ENCODE measurements at places on chromosomes 1 and 21.

- DNase-seq, result no peak
Measured at GRCh38 chr1:38183096-38183495, 136.5 kb upstream of the POU3F1 start.

DNA sequence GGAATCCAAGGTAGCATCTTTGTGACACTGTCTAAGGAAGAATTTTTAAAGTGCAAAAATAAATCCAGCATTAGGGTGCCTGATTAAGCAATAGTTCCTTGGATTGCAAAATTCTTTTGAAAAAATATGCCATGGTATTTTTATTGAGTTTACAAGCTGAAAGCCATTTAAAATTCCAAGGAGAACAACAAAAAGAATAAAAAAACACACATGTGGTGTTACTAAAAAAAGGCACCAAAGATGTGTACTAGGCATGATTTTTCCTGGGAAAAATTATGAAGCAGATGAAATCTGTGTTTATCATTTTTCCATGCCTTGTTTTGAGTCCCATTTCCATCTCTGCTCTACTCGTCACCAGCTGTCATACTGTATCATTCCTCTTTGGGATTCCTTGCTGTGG lies 157.0 kb upstream of the ZNHIT6 start:
- DNase-seq, result no peak

DNA sequence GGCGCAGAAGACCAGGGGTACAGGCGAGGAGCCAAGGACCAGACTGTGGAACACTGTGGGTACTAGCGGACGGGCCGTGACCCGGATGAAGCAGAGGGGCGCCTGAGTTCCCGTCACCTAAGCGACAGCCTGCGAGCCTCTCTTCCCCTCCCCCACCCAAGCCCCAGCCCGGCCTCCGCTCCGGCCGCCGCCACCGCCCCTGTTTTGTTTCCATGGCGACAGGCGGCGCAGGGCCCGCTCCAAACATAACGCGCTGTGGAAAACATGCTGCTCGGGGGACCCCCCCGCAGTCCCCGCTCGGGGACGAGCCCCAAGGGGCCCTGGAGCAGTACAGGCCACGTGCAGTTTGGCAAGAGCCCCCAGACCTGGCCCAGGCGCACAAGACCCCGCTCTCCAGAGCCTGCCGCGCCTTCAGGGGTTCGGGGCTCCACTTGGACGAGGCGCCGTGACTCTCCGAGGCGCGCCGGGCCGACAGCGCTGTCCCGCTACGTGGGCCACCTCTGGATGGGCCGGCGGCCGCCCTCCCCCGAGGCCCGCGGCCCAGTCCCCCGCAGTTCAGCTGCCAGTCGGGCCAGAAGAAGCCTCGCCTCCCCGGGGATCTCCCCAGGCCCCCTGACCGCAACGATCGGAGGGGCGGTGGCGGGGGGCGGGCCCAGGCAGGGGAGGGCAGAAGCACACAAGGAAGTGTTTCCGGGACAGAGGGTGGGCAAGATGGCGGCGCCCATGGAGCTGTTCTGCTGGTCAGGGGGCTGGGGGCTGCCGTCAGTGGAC lies at the start of gene MTX1:
TSS of gene MTX1 (plus strand) at position 155 of the 771 bp plus-strand sequence. CDS start at position 265, 110 bp downstream.
- peak; percentile 94 for DNase-seq

- peak; percentile 12 for DNase-seq
Measured at GRCh38 chr21:27268290-27268689, 301.4 kb upstream of the ADAMTS5 start.

DNA sequence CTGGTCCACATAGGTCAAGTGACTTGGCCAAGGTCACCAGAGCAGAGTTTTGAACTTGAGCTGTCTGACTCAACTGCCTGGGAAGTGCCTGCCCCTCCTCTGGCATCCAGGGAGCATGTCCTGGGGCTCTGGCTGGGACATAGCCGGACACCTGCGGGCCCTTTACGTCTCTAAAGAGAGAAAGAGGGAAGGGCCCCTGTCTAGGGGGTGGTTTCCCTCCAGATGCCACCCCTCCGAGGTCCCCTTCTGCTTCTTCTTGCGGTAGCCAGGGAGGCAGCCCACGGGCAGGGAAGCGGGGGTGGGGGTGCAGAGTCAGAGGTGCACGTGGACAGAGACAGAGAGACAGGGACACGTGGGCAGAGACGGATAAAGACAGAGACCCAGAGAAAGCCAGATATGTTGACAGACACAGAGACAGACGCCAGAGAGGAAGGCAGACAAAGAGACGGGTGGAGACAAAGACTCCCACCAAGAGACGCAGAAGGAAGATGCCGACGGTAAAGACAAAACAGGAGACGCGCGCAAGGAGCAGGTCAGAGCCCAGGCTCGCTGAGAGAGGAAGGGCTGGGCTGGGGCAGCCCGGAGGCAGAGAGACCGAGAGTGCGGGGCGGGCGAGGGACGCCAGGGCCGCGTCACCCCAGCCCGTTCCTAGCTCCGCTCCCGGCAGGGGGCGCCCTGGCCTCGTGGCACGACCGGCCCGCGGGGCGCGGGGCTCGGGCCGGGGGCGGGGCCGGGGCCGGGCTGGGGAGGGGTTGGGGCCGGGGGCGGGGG lies 458 bp upstream of the ALPL start:
- DNase-seq, result peak; percentile 65

- no peak for DNase-seq
Measured at GRCh38 chr1:55446351-55446750, 231.2 kb upstream of the USP24 start.

DNA sequence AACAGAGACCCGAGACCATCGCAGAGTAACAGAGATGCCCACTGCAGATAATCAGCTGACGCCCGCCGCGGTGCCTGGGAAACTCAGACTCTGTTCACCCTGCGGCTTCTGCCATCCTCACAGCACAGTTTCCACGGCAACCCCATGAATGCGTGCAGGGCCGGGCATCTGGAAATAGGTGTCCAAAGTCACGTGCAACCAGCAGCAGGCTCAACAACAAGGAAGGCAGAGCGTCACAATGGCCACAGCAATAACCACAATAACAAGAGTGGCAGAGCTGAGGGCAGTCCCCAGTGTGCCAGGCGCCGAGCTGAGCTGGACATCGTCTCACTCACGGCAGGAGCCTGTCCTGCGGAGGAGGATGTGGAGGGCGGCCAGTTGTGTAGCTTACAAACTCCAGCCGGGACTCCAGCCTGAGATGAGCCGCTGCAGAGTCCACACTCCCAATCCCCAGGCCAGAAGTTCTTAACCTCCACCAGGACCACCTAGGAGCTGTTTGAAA lies 102.0 kb downstream of the CRYAA start:
- no peak for DNase-seq

GRCh38 chr1:247557926-247558674 lies 9.2 kb downstream of the GCSAML start:
- no peak for DNase-seq

DNA sequence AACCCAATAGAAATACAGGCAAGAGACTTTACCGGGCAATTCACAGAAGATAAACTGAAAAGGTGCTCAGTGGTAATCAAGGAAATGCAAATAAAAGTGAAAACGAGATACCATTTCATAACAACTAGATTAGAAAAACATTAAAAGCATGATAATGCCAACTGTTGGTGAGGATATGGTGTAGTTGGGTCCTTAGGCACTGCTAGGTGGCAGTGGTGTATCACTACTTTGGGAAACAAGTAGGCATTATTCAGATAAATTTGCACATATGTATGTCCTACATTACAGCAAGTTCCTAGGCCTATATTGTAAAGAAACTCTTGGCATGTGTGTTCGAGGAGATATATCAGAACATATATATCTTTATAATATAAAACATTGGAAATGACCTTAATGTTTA lies 31.0 kb downstream of the AZIN2 start:
- no peak for DNase-seq

GRCh38 chr1:100234432-100234831 lies 15.2 kb downstream of the DBT start:
- DNase-seq, result no peak
